Daoy (cell line): ENCODE measurements at places on chromosomes 4 and X. TPM values are rescaled to one million over a fixed set of nuclear protein-coding genes. Genes with fewer than 3 reads are reported as not detected.

DNA sequence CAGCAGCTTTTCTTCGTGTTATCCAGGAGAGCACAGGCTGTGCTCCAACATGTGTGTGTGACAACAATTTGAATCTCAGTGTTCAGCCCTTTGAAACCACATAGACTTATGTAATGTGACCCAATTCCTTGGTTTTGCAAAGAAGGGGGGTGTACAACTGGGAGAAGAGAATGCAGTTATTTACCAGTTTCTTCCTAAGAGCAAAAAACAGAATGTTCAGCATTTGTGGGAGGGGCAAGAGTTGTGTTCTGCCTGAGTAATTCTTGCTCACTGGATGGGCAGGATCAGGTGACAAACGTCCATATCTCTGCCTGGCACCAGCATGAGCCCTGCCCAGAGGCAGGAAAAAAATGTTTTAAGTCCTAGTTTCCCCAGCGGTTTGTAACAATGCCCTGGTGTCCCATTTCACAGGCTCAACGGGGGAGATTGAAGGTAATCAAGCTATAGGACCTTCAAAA, 72.0 kb downstream of the PRPS1 start:
- DNase-seq = no peak

GRCh38 chr4:130146773-130147172, 1050.8 kb downstream of the C4orf33 start:
- no peak for DNase-seq

GRCh38 chrX:122344816-122345215, 839.3 kb upstream of the GRIA3 start:
- no peak for DNase-seq

DNA sequence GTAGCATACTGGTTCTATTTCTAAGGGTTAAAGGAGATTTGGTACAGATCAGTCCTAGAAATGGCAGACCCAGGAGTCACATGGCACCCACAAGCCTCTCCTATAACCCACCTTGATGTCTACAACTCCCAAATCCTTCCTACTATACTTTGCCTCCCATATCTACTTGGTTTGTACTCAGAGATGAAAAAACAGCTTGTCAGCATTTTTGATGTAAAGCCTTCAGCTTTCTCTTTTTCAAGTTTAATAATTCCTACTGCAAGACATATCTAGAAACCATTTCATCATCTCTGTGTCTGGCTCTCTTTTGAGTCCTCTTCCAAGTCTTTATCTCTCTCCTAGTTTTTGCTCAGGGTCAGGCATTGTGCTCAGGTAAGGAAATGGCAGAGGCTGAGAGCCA, 82.9 kb downstream of the NYX start:
- DNase-seq = no peak

DNA sequence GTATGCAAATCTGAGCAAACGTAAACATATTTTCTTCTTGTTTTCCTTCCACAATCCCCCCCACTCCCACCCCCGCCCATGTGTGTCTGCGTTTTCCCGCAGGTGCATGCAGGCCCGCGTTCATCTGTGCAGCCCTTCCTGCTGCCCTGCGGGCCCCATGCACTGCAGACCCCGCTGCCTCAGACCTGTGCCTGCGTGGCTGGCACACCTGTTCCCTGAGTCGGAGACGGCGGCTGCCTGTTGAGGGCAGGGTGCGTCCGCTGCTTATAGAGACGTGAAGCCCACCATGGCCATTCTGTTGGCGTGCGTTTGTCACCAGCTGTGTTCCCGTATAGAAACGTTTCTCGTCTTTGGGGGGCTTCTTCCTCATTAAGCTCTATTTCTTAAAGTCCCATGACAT, 51.5 kb downstream of the PCGF3 start:
- DNase-seq = no peak

- DNase-seq = no peak
These were observed 790.1 kb downstream of the TECRL start for GRCh38 chr4:63618883-63619718.

TLR10 gene
- total RNA-seq = not detected in 2 replicates

GRCh38 chr4:129278868-129279267, 182.9 kb downstream of the C4orf33 start:
- no peak for DNase-seq

DNA sequence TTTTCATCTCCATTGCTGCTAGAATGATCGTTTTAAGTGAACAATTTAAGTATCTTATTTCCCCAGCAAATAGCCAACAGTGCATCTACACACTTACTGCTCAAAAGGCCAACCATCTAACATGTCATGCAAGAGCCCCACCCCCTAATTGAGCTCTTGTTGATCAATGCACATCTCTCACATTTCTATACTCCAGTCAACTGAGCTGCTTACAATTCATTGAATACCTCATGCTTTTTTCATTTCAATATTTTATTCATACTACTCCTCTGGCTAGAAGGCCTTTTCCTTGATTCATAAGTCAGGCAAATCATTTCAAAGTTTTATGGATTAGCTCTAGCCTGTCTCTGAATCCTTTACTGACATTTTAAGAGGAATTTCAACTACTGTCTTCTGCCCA, 79.0 kb upstream of the WDR17 start:
- no peak for DNase-seq

- no peak for DNase-seq
These were observed 82.4 kb downstream of the MTNR1A start for GRCh38 chr4:186472948-186473347.

MYOZ2 gene
- total RNA-seq = not detected in 2 replicates

GNL3L gene
- 36.6 and 47.8 TPM in 2 replicates for total RNA-seq
